ENCODE measurements at places on chromosomes 2 and 18. TPM values are rescaled to one million over a fixed set of nuclear protein-coding genes. Genes with fewer than 3 reads are reported as not detected.

UGT1A8 gene
- not detected for total RNA-seq

CAPN14 gene
- total RNA-seq: not detected

GKN2 gene
- 3.5 TPM for total RNA-seq

AP1S3 gene
- 29.0 TPM for total RNA-seq

MEIS1 gene
- 3.8 TPM for total RNA-seq

CRYBA2 gene
- total RNA-seq: not detected

ALKAL2 gene
- total RNA-seq: not detected

PSMD14 gene
- 125 TPM for total RNA-seq

CFAP65 gene
- 0.32 TPM for total RNA-seq

LIPT1 gene
- total RNA-seq: 4.1 TPM

NDC80 gene
- 14.2 TPM for total RNA-seq

RTP5 gene
- not detected for total RNA-seq

REG3G gene
- not detected for total RNA-seq

POTEC gene
- total RNA-seq: not detected

FEV gene
- total RNA-seq: not detected

MGAT5 gene
- total RNA-seq: 13.7 TPM

CCDC121 gene
- total RNA-seq: 2.4 TPM

ARPC2 gene
- 316 TPM for total RNA-seq

CD207 gene
- total RNA-seq: not detected

GNAL gene
- total RNA-seq: 6.2 TPM

FBLN7 gene
- 0.59 TPM for total RNA-seq

LTBP1 gene
- total RNA-seq: 26.4 TPM

LDLRAD4 gene
- 1.3 TPM for total RNA-seq

ASAP2 gene
- 37.5 TPM for total RNA-seq

FOXD4L1 gene
- total RNA-seq: 0.58 TPM

Measured in A549 treated with RU486 at 1 μM for 4 hours (cell line).